ENCODE measurements at places on chromosomes 13 and 19.
A peak's percentile ranks its signal among the peaks of the same experiment; 100 is the strongest.

GRCh38 chr19:43777163-43777695 lies 3.5 kb downstream of the KCNN4 start:
- DNase-seq = peak; percentile 25

GRCh38 chr13:98945863-98946605 lies 31.8 kb downstream of the DOCK9 start:
- DNase-seq = no peak

DNA sequence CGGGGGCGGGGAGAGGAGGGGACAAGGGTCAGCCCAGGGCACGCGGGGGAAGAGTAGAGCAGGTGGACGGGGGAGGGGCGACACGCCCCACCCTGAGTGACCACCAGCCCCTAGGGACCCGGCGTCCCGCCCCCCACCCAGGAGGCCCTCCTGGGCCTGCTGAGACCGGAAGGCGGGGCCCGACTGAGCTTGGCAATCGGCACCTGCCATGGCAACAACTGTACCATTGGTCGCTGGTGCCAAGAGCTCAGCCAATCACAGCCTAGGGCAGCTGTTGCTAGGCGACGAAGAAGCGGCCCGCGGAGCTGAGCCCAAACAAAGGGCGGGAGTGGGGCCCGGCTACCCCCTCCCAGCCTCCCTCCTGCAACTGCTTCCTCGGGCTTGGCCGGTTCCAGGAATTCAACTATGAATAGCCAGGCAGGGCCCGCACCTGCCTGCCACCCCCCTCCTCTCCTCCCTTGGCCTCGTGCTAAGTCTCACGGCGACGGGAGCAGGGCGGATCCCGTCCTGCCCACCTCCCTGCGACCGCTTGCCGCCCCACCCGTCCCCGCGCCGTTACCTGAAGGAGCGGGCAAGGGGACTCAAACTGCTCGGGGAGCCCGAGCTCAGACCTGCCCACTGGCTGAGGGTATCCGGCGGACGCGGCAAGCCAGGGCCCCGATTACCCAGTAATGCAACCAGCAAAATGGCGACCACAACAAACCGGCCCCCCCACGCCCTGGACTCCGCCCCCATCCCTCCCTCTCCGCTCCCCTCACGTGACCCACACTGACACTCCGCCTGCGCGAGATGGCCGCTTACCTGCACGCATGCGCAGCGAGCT lies at the start of gene DYRK1B:
TSS of gene DYRK1B (minus strand) at position 699 of the 823 bp plus-strand sequence. CDS start 2,295 bp downstream, outside the sequence.
- DNase-seq = peak; percentile 99

GRCh38 chr19:51771376-51772130 lies 10.6 kb downstream of the FPR2 start:
- DNase-seq = no peak

DNA sequence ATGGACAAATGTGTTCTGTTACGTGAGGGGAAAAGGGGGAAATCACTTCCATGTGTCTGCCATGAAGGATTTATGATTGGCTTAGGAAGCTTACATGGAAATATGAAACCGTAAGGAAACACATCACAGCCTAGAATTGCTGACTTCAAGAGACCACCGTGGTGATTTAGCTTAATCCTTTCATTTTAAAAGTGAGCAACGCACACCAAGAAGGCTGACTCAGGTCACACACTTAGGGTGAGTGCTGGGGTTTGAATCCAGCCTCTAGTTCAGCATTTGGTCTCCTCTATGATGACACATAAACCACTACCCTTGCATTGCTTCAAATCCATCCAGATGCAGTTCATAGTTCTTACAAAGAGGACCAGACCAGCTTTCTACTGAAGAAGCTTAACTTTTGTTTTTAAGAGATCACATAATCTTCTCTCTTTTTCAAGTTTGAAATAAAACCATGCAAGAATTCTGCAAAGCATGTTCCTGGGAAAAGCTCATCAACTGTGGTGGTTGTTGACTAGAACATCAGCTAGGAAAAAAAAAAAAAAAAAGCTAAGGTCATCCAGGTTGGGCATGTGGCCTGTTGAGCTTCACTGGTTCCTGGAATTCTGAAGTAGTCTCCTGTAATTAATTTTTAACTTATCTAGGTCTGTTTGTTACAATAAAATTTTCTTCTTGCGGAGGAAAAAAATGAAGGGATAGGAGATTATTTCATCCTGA lies 60.2 kb upstream of the KL start:
- DNase-seq = peak; percentile 23

DNA sequence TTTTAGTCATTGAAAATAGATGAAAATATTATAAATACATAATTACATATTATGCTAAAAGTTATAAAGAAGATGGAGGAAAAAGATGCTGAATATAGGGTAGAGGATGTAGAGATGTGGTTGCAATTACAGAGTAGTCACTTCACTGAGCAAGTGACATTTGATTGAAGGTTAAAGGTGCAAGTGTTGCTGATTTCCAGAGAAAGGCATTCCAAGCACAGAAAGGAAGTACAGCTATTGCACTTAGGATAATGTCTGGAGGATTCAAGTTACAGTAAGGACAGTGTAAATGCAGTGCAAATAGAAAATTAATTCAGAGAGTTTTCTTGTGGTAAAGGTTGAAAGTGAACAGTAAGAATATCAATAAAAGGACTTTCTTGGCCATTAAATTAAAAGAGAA lies 1721.8 kb downstream of the PCDH9 start:
- no peak for DNase-seq

DNA sequence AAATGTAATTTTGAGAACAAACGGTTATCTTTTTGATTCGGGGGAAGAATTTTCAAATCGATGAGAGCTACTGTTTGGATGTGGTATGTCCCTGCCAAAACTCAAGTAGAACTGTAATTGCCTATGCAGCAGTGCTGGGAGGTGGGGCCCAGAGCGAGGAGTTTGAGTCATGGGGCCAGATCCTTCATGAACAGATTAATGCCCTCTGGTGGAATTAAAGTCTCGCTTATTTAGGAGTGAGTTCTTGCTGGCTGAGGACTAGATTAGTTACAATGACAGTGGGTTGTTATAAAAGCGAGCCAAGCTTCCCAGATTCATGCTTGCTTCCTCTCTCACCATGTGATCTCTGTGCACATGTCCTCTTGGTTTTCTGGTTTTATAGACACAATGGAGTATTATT lies 11.8 kb upstream of the PRR20A start:
- DNase-seq = no peak

DNA sequence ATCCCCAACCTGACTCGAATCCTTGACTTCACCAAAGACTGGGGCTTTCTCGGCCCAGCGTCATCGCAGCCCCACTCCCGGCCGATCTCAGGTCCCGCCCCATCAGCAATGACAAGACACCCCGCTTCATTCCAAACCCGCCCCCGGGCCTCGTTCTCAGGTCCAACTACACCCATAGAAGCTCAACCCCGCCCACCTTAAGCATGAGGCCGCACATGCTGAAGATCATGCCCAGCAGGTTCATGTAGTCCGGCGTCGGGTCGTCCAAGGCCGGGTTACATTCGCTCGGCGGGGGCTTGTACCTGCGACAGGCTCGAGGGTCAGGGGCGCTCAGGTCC lies 2.3 kb downstream of the WDR83 start:
- DNase-seq = peak; percentile 64

DNA sequence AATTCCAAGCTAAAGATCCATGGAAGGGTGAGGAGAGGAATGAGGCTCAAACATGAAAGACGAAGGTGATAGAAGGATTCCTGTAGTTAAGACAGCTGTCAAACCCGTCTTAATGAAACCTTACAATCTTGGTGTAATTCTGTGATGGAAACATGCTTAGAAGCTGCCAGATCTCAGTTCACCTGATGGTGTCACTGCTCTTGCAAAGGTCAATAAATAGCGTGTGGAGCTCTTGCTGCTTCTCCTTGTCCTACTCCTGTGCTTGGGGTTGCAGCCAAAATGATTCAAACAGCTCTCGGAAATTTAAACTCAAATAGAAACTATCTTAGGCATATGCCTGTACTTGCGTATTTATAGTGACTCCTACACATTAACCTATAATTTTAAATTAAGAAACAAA lies 1705.0 kb downstream of the OLFM4 start:
- DNase-seq = no peak

DNA sequence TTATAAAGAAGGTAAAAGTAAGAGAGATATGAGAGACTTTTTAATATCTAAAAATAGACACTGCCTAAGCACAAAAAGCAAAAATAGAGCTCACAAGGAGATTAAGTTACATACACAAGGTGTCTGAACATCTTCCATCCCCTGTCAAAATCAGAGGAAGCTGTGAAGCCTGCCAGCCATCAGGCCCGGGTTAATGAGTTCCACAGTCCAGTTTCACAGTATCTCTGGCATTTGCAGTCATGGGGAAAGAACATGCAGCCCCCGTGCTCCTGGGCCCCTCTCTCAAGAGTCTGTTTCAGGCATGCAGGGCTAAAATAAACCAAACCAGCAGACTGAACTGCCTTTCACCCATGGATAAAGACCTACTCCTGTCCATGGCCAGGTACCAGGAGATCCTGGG lies 79.2 kb downstream of the TBC1D4 start:
- DNase-seq = peak; percentile 60

DNA sequence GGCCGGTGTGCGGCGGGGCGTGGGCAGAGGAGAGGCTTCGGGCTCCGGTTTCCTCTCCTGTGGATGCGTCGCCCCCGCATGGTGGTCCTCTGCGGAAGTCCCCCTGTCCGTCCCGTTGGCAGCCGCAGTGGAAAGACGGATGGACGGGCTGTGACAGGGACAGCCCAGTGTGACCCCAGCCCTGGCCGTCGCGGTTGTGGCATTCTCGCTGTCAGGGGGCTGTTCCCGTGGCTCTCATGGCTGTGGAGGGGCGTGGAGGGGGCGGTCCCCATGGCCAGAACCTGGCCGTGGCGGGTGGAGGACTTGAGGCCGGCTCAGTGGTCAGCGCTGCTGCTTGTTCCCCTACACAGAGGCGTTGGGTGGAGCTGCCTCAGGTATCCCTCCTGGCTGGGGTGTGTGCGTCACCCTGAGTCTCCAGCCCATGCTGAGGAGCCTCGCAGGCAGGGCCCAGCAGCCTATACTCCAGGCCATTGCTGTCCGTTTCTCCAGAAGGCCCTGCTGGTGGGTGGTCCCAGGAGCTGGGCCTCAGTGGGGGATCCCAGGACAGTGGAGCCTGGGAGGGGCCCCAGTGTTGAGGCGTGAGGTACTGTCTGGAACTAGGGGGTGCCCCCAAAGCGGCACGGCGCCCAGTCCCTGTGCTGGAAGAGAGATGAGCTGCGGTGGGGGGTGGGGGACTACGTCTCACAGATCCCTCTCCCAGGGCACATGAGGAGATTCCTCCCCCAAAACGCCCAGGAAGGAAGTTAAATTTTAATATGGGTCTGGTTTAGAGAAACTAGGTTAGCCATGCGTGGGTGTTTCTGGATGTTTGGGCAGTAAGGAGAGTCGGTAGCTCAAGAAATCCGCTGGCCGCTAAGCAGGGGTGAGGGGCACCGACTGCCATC lies 20.3 kb downstream of the CSNK1G2 start:
- DNase-seq = no peak

DNA sequence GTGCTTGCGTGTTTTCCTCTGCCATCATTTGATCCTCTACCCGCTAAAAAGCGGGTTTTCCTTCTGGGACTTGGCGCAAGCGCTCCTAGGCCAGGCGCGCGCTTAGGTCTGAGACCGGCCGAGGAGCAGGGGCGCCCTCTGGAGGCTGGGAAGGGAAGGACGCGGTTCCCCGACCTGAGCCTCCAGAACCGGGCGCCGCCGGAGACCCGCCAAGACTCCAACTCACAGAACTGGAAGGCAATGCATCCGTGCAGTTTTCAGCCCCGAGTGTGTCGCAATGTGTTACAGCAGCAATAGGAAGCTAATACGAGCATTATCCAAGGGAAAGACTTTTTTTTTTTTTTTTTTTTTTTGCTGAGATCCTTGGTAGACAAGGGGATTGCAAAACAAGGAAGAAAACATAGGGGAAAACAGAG lies 190.9 kb downstream of the COL4A1 start:
- peak; percentile 78 for DNase-seq

DNA sequence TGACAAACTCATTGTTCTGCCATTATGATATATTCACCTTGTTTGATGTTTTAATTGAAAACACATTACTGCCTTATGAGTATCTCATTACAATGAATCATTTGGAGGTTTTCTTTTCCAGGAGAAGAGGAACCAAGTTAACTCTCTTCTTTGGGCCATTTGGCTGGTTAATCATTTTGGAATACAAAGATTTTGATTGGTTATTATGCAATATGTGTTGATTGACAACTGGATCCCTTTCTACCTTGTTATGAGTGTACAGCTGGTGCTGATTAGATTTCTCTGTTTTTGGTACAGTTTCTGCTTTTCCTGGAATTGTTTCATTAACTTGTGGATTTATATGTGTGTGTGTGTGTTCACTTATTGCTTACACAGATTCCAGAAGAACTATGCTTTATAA lies 49.2 kb upstream of the RGCC start:
- DNase-seq = peak; percentile 12

- DNase-seq = no peak
Measured at GRCh38 chr13:21216332-21216731, 39.9 kb downstream of the MRPL57 start.

DNA sequence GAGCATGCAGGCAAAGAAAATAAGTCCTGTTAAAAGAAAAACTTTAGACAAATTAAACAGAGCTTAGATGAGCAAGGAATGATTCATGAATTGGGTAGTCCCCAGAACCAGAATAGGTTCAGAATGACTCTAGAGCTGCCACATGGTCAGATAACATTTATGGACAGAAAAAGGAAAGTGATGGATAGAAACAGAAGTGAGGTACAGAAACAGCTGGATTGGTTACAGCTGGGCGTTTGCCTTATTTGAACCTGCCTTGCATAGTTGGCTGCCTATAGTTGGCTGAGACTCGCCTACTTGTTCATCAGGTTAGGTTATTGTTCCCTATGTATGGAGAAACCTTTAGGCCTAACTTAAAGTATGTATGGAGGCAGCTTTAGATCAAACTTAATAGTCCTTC lies 35.4 kb downstream of the WDFY2 start:
- DNase-seq = peak; percentile 73

DNA sequence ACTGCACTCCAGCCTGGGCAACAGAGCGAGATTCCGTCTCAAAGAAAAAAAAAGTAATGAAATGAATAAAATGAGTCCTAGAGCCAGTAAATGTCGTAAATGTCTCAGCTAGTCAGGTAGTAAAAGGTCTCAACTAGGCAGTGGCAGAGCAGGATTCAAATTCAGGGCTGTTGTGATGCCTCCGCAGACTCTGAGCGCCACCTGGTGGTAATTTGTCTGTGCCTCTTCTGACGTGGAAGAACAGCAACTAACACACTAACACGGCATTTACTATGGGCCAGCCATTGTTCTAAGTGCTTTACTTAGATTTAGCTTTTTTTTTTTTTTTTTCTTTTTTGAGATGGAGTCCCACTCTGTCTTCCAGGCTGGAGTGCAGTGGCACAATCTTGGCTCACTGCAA lies 30.2 kb downstream of the CYP2F1 start:
- DNase-seq = peak; percentile 73

GRCh38 chr13:110270507-110270906 lies 36.5 kb downstream of the COL4A1 start:
- no peak for DNase-seq

GRCh38 chr13:33937373-33938098 lies 119.6 kb downstream of the RFC3 start:
- no peak for DNase-seq

DNA sequence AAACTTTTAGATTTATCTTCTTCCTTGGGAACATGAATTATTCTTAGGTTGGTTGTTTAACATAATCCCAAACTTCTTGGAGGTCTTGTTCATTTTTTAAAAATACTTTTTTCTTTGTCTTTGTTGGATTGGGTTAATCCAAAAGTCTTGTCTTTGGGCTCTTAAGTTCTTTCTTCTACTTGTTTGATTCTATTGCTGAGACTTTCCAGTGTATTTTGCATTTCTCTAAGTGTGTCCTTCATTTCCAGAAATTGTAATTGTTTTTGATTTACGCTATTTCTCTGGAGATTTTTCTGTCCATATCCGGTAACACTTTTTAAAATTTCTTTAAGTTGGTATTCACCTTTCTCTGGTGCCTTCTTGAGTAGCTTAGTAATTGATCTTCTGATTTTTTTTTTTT lies 9.8 kb upstream of the KLK15 start:
- no peak for DNase-seq
